ENCODE measurements at places on chromosomes 2 and 18. TPM values are rescaled to one million over a fixed set of nuclear protein-coding genes. Genes with fewer than 3 reads are reported as not detected.
A peak's percentile ranks its signal among the peaks of the same experiment; 100 is the strongest.

GRCh38 chr2:100104718-100105677 lies 37.4 kb downstream of the AFF3 start:
- DNase-seq: peak; percentile 30

- DNase-seq: peak; percentile 65
Observed at GRCh38 chr2:120935339-120936313, 200.0 kb downstream of the GLI2 start.

DNA sequence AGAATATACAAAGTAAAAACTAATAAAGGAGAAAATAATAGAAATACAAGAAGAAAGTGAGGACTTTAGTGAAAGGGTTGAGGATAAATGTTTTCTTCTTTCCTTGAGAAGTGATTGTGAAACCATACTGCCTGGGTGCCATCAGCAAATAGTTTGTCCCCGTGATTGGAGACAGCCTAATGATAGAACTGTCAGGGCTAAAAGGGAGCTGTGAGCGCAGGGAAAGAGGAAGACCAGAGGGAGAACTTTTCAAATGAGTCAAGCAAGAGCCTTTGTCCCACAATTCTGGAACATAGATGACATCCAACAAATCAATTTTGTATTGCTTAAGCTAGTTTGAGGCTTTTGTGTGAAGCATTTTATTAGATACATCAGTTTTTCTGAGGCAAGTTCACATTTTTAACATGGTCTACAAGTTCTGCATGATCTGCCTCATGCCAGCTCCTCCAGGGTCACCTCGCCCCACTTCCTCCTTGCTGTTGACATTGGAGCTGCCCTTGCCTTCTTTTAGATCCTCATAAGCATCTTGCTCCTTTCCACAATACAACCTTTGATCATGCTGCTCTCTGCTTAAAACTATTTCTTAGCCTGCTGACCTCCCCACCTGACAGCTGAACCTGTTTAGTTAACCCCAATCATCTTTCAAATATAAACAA lies 213.4 kb upstream of the REG3G start:
- no peak for DNase-seq

DNA sequence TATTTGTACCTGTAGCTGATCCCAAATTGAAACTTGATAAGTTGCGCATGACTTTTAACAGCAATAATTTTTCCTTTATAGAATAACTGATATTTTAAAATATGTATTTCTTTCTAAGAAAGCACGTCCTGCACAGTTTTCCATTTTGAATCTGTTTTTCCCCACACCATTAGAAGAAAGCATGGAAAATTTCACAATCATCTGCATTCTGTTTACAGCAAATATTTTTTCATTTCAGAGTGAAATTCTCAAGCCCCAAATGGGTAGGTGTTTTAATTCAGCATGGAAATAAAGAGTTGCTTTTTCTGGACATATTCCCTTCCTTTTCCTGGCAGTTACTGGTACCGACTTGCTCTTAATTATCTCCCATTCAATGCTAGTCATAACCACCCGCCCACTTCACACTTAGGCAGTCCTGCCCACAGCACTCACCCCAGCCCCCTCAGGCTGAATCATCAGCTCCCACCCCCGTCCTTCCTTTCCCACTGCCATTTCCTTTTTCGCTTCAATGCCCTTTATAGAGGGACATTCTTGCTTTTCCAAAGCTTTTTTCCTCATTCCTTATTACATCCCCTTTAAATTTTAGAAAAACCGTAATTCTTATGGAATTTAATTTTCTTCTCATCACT lies 89.2 kb upstream of the GLS start:
- no peak for DNase-seq

- DNase-seq: peak; percentile 60
Observed at GRCh38 chr2:46257476-46257875, 39.7 kb upstream of the EPAS1 start.

DNA sequence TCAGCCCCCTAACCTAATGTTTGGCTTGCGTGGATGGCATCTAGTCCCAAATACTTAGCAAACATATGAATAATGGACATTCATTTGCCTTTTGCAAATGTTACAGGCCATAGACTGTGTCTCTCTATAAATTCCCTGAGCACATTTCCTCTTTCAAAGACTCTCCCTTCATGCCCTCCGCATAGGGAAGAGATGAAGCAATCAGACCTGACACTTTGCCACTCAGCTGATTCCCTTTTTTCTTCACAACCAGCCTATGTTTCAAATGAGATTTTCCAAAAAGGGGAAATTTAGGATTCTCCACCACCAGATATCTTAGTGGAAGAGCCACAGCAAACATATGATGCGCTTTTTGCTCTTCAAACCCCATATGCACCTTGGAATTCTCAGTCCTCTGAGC lies 453.7 kb downstream of the STK39 start:
- DNase-seq: no peak

DNA sequence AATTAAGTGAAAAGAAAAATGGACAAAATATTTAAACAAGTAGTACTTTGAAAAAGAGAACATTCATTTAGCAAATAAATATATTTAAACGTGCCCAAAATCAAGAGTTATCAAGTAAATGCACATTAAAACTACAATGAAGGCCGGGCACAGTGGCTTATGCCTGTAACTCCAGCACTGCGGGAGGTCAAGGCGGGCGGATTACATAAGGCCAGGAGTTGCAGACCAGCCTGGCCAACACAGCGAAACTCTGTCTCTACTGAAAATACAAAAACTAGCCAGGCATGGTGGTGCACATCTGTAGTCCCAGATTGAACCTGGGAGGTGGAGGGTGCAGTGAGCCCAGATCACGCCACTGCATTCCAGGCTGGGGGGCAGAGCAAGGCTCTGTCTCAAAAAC lies 9.8 kb downstream of the STAM2 start:
- no peak for DNase-seq

DNA sequence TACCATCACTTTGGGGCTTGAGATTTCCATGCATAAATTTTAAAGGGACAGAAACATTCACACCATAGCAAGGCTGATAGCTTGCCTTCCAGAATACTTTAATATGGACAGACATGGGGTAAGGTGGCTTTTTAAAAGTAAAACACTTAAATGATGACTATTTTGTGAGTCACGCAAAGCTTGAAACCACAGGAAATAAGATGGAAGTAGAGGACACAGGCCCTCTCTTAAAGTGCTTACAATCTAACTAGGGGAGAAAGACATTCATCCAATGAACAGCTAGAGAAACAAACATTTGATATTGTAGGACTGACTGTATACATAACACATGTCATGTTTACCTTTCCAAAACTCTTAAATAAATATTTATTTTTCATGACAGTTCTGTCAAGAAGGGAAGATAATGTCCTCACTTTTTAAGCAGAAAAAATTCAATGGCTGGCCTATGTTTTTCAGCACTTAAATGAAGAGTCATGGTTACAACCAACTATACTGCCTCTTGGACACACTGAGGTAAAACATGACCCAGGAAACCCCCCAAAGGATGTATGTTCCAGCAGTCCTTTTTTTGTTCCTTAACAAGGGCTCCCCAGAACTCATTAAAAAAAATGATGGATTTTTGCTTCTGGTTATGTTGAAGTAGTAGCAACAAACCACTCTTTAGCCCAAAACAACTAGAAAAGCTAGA lies 120.0 kb upstream of the RBMS1 start:
- no peak for DNase-seq

- no peak for DNase-seq
Observed at GRCh38 chr2:3422161-3422779, 42.8 kb downstream of the TRAPPC12 start.

GRCh38 chr2:240210198-240210965 lies 69.9 kb upstream of the OTOS start:
- no peak for DNase-seq

DNA sequence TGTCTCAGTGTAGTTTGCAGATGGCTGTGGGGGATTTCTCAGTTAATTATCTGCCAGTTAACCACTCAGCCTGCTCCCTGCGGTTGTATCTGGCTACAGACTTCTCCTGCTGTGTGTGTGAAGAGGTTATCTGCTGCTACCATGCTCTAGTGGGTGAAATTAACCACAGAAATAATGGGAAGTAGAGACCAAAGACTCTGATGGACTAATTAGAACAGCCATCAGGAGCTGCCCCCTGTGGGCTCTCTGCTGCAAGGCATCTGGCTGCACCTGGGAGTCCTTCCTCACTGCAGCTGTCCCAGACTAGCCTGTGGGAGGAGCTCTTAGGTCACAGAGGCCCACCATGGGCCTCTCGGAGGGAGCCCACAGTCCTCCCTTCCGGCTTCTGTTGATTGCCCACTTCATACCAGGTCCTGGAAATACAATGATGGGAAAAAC lies 66.6 kb downstream of the CTIF start:
- DNase-seq: no peak

- DNase-seq: no peak
Observed at GRCh38 chr2:43796206-43796605, 22.4 kb downstream of the DYNC2LI1 start.

DNA sequence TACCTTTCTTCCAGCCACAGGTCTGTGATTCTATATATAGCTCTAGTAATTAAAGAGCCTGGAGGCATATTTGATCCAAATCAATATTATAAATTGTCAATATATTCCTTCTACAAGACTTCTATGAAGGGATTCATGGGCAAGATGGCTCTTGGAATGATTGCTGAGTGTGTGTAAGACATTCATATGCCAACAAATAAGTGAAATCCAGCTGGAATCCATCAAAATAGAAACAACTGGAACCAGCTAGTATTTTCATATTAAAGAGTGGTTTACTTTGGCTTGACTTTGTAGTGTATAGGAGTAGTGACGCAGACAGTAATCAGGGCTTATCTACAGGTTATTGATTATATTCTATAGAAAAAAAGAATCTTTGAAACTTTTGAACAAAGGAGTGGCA lies 83.4 kb downstream of the CALCRL start:
- no peak for DNase-seq

DNA sequence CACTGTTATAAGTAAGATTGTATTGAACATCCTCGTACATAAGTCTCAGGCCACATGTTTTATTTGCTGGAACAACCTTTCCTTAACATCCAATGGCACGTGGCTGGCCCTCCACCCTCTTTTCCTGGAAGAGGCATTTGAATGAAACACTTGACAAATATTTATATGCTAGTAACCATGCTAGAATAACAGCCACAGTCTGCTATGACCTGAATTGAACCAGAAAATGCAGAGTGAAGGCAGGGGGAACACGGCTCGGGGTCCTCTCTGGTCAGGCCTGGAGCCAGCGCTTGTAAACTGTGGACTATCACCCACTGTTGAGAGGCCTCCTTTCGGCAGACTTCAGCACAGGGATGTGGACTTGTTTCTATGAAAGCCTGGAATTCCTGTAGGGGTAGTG lies 198.2 kb upstream of the COPS8 start:
- peak; percentile 38 for DNase-seq

- no peak for DNase-seq
Observed at GRCh38 chr2:179253226-179253625, 11.4 kb downstream of the SESTD1 start.

GRCh38 chr18:39464006-39464405 lies 1898.4 kb upstream of the CELF4 start:
- DNase-seq: no peak

- no peak for DNase-seq
Observed at GRCh38 chr2:227870710-227871374, 589 bp upstream of the DAW1 start.

GRCh38 chr2:128783193-128783671 lies 464.6 kb upstream of the HS6ST1 start:
- DNase-seq: no peak

GRCh38 chr2:38733300-38733971 lies 17.7 kb downstream of the SRSF7 start:
- no peak for DNase-seq

DNA sequence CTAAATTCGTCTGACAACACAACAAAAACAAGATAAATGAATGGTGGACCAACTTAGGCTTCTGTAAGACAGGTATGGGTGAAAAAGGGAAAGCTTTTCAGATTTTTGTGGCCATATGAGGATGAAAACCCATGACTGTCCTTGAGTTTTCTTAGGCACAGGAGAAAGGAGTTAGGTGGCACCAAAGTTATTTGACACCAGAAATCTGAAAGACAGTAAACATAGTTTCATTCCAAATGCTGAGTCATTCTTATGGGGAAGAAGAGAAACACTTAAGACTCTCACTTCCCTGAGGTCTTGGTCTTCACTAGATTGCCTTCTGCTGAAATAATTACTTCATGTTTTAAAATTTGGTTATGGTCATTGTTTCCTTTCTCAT lies 5.2 kb upstream of the GPD2 start:
- no peak for DNase-seq

DNA sequence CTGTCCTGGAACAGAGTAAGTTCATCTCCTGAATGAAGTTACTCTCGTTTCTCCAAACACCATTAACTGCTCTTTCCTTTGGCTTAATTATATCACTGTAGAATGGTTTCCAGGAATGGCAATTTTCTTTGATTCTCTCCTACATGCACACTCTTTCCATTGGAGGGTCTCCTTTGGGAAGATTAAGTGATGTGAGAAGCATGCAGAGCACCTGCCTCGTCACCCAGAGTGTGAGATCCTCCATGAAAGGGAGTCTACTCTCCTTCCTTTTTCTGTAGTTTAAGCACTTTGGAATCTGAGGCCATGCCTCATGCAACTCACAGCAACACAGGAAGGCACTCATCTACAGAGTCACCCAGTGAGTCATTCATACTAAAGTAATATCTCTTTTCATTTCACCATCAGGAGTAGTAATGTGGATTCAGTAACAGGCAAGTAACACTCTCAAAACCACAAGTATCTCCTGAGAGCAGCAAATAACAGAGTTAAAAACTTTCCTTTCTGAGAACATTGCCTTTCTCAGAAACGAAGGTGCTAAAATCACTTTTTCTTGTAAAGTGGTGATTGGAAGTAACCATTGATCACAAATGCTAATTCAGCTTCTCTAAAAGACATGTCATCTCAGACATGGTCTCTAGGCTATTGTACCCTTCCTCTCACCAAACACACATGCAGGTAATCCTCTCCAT lies 52.8 kb upstream of the IL1RL1 start:
- DNase-seq: no peak

DNA sequence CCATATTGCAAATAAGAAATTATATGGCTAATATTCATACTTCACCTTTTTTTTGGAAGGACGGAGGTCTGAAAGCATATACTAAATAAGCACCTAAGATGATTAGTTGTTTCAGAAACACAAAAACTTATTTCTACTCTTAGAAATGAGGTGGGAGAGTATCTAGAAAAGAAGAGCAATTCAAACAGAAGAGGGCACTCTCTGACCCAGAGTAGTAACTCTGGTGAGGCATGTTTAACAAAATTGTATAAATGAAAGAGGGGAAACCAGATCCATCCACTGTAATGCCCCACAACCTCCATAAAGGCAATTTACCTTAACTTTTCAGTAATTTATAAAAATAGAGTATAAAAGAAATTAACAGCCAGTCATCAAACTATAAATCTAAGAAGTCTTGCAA lies 669.6 kb upstream of the VRK2 start:
- no peak for DNase-seq

GRCh38 chr2:8000870-8001269 lies 681.0 kb upstream of the ID2 start:
- DNase-seq: no peak

The SOWAHC gene
- 13.5 TPM for polyA plus RNA-seq

The SH3RF3 gene
- 8.9 TPM for polyA plus RNA-seq

The TUBA3E gene
- polyA plus RNA-seq: not detected

The ATP5F1A gene
- polyA plus RNA-seq: 446 TPM

The TGFA gene
- 0.77 TPM for polyA plus RNA-seq

The HOXD11 gene
- polyA plus RNA-seq: not detected

The IL36G gene
- polyA plus RNA-seq: 0.46 TPM

The RANBP2 gene
- polyA plus RNA-seq: 62.8 TPM

The NEURL3 gene
- polyA plus RNA-seq: 0.27 TPM

The GAD1 gene
- polyA plus RNA-seq: 0.95 TPM

The ASTL gene
- polyA plus RNA-seq: 0.23 TPM

The MERTK gene
- polyA plus RNA-seq: 16.6 TPM

The SPOPL gene
- 31.0 TPM for polyA plus RNA-seq

All from right lung (tissue), 10 donors.